ENCODE measurements at places on chromosomes 1 and 21.

- DNase-seq, result no peak
These were observed 54.3 kb upstream of the SH3GLB1 start for GRCh38 chr1:86650065-86650464.

DNA sequence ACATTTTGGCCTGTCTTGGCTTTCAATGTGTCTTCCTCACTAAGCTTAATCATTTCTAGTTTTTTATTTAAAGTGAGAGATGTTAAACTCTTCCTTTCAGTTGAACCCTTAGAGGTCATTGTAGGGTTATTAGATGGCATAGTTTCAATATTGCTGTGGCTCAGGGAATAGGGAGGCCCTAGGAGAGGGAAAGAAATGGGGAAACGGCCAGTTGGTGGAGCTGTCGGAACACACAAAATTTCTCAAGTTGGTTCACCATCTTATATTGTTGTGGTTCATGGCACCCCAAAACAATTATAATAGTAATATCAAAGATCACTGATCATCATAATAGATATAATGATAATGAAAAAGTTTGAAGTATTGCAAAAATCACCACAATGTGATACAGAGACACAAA is 31.4 kb upstream of the KAZN start:
- DNase-seq, result no peak

- DNase-seq, result no peak
These were observed 27.0 kb upstream of the IGSF3 start for GRCh38 chr1:116694524-116694923.

DNA sequence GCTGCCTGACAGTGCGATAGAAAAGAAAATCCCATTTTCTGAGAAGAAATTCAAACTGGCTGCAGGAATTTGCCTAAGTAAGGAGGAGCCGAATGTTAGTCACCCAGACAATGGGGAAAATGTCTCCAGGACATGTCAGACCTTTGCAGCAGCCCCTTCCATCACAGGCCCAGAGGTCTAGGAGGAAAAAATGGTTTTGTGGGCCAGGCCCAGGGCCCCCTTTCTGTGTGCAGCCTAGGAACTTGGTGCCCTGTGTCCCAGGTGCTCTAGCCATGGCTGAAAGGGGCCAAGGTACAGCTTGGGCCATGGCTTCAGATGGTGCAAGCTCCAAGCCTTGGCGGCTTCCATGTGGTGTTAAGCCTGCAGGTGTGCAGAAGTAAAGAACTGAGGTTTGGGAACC is 14.6 kb downstream of the ZBTB21 start:
- no peak for DNase-seq

- DNase-seq, result peak; percentile 21
These were observed 14.4 kb downstream of the CD55 start for GRCh38 chr1:207335695-207336363.

- no peak for DNase-seq
These were observed 71.1 kb upstream of the MROH9 start for GRCh38 chr1:170864238-170864637.

- no peak for DNase-seq
These were observed 502.3 kb downstream of the KCNT2 start for GRCh38 chr1:196105901-196106300.
